ENCODE measurements at places on chromosomes 3 and 15.

- DNase-seq = no peak
Measured at GRCh38 chr3:73419179-73419803, 205.4 kb downstream of the PDZRN3 start.

DNA sequence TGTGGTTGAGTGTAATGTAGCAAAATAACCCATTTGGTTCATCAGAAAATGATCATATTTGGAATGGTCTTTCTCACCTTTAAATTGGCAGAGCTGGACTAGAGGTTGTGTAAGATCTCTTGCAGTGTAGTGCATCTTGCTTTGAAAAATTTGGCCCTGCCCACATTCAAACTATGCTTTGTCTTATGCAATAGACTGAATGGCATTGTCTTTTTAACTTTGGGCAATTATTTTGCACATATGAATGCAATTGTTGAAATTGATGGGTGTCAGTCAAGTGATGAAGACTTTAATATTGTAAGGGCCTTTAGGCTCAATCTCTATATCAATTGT, 381.4 kb downstream of the GRM7 start:
- no peak for DNase-seq

- no peak for DNase-seq
Measured at GRCh38 chr3:64104691-64105111, 81.4 kb upstream of the PSMD6 start.

DNA sequence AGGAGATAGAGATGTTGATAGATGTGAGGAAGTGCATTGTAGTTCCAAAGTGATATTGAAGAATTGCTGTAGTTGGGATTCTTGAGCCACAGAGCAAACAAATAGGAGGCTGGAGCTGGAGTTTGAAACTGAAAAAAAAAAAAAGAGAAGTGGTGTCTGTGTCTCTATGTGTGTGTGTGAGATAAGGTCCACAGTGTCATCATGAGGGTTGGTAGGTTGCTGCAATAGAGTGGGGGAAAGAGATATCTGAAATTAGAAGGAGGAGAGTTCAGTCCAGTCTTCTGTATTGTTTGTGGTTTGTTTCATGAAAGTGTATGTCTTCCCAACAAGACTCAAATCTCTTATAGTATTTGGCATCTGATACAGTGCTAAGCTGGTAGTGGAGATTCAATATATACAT, 37.3 kb upstream of the CACNA1D start:
- DNase-seq = no peak

DNA sequence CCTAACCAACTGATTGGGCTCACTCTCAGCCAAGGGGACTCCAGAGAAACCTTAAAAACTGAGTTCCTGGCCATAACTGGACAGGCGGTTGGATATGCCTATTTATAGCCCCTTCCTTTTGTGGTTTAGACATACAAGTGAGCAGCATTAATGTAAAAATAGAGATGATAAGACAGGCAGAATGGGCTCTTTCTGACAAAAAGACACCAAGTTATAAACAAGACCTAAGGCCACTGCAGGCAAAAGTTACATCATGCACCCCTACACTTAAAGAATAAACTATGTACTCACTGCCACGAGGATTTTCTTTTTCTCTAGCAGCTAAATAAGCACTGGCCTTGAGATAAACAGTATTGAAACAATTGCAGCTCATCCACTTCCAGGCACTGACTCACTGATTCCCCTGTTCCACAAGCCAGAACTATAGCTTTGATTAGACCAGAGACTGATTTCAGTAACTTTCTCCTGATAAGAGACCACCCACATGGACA, 30.1 kb downstream of the SUCNR1 start:
- DNase-seq = no peak

- DNase-seq = no peak
Measured at GRCh38 chr3:27556887-27557286, 72.7 kb upstream of the SLC4A7 start.

DNA sequence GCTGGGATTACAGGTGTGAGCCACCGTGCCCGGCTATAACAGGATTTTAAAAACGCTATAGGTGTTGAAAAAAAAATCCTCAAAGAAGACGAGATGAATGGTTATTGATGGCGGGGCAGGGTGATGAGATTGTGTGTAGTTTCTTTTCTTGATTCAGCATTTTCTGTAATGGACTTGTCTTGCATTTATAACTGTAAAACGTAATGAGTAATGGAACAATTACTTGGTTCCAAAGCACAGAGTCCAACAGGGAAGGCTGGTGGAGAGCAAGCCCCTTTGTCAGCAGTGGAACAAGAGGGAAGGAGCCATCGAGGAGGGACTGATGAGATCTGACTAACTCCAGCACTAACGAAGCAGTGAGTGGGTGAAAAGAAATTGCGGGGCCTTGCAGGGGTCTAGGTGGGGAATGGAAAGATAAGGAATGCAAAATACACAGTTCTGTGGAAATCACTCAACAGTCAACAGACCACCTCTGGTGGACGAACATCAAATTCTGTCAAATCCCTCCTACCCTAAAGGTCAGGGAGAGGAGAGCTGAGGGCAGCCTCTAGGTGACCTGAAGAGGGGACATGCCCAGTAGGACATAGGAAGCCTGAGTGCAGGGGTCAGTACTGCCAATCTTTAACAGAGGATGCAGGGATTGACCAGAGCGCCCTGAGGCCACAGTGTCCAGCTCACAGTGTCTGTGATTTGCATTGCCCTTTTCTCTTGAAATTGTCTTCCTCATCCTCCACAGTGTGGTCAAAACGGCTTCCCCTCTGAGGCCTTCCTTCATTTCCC, 23.1 kb upstream of the CDCP1 start:
- no peak for DNase-seq

DNA sequence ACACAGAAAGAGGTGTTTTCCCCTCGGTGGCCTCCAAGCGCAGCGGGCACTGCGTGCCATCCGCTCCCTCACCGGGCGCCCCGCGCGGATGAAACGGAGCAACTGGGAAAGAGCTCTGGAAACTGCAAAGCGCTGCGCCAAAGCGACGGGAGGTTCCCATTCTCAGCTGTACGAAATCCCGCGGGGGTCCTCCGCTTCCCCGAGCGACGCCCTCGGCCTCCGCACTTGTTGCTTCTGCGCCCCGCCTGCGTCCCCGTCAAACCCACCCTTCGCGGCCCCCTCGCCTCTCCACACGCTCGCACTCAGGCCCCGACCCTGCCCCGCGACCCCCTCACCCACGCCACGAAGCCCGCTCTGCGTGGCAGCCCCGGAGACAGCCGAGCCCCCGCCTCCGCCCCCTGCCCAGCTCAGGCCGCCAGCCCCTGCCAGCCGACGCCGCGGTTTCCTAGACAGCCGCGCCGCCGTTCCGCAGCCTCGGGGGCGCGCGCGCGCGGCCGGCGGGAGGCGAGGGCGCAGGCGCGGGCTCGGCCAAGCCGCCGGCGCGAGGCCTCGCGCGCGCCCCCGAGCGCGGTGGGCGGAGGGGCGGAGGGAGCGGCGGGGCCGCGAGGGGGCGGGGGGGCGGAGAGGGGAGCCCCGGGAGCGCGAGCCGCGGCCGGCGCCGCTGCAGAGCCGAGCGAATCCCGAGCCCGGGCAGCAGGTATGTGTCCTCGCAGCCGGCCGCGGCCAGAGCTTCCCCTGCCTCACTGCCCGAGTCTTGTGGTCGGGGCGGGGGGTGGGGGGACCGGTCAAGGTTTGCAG, at the start of gene TMEM266:
TSS of gene TMEM266 (plus strand) at position 666 of the 798 bp plus-strand sequence. CDS start 74,279 bp downstream, outside the sequence.
- DNase-seq = peak; percentile 7

DNA sequence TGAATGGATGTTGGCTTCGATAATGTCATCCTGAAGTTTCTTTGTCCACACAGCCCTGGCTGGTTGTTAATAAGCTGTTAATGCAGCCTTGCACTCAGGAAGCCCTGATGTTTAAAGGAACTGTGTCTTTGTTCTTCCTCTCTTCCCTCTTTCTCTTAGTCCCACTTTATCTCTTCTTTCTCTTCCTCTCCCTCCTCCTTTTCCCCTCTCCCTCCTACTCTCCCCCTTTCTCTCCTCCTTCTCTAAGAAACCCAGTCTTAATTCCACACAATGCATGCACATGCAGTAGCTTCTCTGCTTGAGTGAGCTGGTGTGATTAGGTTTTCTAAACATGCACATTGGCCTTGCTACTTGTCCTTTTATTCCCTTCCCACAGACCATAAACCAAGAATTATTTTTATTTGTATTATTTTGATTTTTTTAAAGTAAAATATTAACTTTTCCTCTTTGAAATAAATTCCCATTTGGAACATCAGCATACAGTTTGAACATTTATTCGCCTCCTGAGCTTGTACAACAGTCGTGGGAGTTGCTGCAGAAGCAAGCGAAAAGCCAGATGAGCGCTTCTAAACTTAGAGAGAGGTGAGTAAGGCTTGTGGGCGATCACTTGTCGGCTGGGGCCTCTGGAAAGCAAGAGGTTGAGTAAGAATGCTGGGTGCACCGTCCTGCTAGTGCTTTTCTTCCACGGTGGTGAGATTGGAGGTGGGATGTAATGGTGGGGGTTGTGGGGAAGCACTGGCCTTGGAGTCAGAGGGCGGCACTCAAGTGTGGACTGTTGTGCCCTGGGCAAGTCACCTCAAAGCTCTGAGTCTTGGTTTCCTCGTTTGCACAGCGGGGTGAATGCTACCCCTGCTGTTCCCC, 7.2 kb downstream of the GHRL start:
- no peak for DNase-seq

- DNase-seq = no peak
Measured at GRCh38 chr3:127628426-127628787, 578 bp upstream of the PODXL2 start.

GRCh38 chr3:123334056-123334455, 114.8 kb downstream of the ADCY5 start:
- DNase-seq = no peak

DNA sequence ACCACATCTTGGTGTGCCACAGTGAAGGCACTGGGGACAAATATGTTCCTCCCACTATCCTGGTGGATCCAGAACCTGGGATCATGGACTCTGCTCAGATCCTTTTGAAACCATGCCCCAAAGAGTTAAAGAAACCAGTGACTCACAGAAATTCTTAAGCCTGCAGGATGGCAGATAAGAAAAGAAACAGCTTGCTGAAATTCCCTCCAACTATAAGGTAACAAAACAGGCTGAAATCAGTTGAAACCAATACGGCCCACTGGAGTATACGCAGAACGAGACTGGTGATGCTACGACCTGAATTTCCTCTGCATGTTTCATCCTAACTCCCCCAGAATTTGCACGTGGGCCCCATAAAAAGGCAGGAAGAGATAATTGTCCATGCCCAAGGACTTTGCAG, 209.6 kb downstream of the TJP1 start:
- DNase-seq = no peak

GRCh38 chr3:17478673-17479072, 263.8 kb downstream of the TBC1D5 start:
- no peak for DNase-seq

DNA sequence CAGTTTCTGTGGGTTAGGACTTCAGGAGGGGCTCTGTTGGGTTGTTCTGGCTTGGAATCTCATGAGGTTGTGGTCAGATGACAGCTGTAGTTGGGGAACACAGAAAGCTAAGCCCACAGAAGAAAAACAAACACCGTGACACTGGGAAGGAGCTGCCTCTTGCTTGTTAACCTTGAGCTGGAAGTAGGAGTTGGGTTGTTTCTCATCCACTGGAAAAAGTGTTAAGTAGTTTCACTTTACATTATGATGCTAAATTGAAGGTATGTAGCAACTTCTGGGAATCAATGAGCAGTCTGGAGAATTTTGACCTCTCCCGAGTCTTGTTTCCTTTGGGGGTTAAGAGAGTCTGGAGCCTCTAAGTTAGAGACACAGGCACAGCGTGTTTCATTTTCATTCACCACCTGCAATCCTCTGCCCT, 20.4 kb downstream of the HACD3 start:
- no peak for DNase-seq

DNA sequence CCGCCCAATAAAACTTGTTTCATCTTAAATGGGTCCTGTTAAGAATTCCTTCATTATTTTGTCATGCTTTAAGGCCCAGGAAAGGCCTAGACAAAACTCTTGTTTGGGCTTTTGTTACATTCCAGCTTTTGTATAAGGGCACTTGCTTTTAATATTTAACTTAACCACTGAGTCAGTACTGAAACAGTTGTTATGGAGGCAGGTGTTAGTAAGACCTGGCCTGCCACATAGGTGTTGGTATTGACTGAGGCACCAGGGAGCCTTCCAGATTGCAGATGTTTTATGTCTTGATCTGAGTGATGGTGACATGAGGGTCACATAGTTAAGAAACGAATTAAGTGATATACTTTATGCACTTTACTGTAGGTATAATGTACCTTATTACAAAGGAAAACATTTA, 274.9 kb upstream of the TGFBR2 start:
- DNase-seq = no peak

- no peak for DNase-seq
Measured at GRCh38 chr3:100496711-100497261, 4.4 kb downstream of the TMEM45A start.

- peak; percentile 9 for DNase-seq
Measured at GRCh38 chr3:24709956-24710355, 215.3 kb upstream of the THRB start.

DNA sequence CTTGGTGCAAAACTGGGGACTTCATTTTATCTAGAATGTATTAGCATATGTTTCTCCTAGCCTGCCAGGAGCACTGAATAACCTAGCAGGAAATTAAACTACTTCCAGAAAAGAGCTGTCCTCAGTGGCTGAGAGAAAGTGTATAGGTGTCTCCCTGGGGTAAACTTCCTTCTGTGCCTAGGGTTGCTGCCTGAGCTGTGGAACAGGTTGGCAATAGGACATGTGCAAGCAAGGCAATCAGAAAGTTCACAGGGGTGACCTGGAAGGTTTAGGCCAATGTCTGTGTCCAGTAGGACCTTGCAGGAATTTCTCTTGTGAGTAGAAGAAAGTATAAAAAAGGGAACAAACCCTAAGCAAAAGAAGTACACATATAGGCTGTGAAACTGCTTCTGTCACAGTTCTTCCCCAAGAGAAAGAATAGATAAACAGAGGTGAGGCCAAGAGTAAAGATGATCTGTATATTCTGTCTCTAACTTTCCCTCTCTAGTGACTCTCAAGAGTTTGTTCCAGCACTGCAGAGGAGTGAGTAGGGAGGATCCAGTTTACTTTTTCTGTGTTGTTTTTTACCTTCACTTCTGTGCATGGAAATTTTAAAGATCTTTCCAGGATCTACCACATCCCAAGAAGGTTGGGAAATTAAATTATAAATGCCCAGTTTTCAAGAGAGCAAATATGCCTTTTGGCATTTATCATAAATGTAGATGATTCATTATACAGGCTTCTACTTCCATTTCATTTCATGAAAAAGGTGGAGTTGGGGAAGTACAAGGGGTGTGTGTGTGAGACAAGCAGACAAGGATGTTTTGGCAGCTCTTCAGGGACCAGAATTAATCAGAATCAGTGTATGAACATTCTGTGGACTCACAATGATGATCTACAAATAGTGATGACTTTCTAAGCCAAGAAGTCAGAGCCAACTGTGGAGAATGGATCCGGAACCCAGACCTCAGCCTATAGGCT, 155.2 kb downstream of the RBPMS2 start:
- DNase-seq = no peak
